ENCODE measurements at places on chromosomes 6 and 20. TPM values are rescaled to one million over a fixed set of nuclear protein-coding genes. Genes with fewer than 3 reads are reported as not detected.

GRCh38 chr6:140209775-140210174, 835.3 kb upstream of the CITED2 start:
- H3K27ac ChIP-seq = no peak overlapping the region
- no peaks in the 10 kb centered on the region for H3K27me3 ChIP-seq
- no peaks in the 10 kb centered on the region for H3K4me1 ChIP-seq
- H3K4me3 ChIP-seq = no peak overlapping the region

Gene TMC2
- total RNA-seq = 0.34 TPM

GRCh38 chr20:37913567-37914366, 10.8 kb downstream of the VSTM2L start:
- no peak overlapping the region for H3K4me3 ChIP-seq
- DNase-seq = no peak
- no peaks in the 10 kb centered on the region for H3K36me3 ChIP-seq
- H3K4me1 ChIP-seq = peaks cover 48% of the 10 kb centered on the region
- H3K27me3 ChIP-seq = no peaks in the 10 kb centered on the region

DNA sequence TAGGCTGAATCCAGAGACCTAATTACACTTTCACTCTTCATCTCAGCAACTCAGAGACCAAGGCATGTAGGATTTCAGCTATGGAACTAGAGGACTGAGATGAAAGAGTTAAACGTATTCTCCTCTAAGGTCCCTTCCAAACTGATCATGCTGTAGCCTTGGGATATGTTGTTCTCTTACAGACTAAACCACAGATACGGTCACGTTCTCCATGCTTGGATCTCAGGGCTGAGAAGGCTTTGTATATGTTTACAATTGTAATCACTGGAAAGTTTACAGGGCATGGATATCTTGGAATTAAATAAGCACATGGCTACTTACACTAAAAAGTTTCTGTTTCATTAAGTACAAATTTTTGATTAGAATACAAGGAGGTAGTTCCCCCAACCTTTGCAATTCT, 50.1 kb downstream of the PKIB start:
- no peak overlapping the region for H3K27ac ChIP-seq
- H3K4me3 ChIP-seq = no peak overlapping the region
- H3K4me1 ChIP-seq = no peaks in the 10 kb centered on the region

DNA sequence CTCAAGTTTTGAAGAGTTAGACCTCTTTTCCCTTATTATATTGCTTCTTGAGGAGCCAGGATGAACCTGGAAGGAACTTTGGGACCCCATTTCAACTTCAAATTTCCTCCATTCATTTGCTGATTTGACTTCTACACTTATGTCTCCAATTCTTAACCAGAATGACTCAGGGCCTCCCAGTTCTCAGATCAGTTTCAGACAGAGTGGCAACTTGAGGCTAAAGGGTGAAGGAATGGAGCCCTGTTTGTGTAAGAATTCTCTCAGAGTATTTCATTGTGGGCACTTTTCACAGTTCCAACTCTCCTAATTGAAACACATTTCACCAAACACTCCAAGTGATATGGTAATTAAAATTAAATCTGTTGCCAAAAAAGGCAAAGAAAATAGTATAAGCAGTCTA, 109.0 kb upstream of the FLRT3 start:
- H3K4me3 ChIP-seq = no peak overlapping the region
- no peaks in the 10 kb centered on the region for H3K4me1 ChIP-seq
- no peaks in the 10 kb centered on the region for H3K36me3 ChIP-seq
- no peaks in the 10 kb centered on the region for H3K27me3 ChIP-seq
- no peak for DNase-seq

Gene LAMP5
- total RNA-seq = not detected

GRCh38 chr6:123541462-123541861, 95.3 kb downstream of the TRDN start:
- H3K27ac ChIP-seq = no peak overlapping the region
- no peak overlapping the region for H3K4me3 ChIP-seq
- no peaks in the 10 kb centered on the region for H3K4me1 ChIP-seq
- H3K36me3 ChIP-seq = no peaks in the 10 kb centered on the region
- no peaks in the 10 kb centered on the region for H3K27me3 ChIP-seq

- H3K27me3 ChIP-seq = no peaks in the 10 kb centered on the region
- no peaks in the 10 kb centered on the region for H3K36me3 ChIP-seq
- H3K27ac ChIP-seq = peak overlapping the region; percentile 30
Observed at GRCh38 chr20:41052742-41053419, 24.3 kb downstream of the TOP1 start.

DNA sequence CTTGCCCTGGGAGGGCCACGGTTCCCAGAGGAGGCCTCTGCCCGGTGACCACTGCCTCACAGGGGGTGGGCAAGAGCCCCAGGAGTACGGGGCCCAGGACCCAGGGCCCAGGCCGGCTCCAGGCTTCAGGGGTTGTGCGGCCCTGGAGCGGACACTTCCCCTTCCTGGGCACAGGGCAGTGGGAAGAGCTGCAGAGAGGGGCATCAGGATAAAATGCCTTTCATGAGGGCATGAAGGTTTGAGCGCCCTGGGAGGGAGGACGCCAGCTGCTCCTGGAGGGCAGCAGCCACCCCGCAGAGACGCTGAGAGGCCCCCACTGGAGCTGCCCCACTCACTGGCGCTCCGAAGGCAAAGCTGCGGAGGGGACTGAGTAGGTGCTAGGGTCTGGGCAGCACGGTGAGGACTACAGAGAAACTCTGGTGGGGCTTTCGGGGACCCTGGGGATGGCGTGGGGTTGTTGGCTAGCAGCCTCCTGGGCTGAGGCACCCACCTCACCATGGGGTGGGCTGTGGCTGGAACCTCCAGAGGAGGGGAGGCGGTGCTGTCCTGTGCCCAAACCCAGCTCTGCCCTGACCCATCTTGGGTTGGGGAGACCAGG, 10.4 kb downstream of the LAMA5 start:
- peaks cover 9% of the 10 kb centered on the region for H3K36me3 ChIP-seq
- H3K4me3 ChIP-seq = peak overlapping the region; percentile 40
- H3K27me3 ChIP-seq = no peaks in the 10 kb centered on the region
- DNase-seq = no peak
- peak overlapping the region; percentile 97 for H3K27ac ChIP-seq
- H3K4me1 ChIP-seq = peaks cover 94% of the 10 kb centered on the region

DNA sequence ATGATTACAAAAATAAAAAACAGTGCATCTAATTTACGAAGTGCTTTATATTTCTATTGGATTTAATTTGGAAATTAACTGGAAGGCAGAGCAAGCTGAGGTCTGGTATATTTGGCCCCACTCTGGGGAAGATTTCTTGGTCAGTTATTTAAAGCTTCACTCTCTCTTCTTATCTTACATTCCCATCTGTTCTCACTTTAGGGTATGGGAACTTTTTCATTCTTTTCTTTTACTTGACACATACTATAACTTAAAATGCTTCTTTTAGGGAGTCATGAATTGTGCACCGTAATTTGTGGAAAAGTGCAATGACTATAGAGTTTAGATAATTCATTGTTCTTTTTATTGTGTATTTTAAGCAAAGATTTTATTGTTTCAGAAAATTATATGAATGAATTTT, 170.4 kb downstream of the BCKDHB start:
- no peak for DNase-seq
- no peaks in the 10 kb centered on the region for H3K36me3 ChIP-seq

DNA sequence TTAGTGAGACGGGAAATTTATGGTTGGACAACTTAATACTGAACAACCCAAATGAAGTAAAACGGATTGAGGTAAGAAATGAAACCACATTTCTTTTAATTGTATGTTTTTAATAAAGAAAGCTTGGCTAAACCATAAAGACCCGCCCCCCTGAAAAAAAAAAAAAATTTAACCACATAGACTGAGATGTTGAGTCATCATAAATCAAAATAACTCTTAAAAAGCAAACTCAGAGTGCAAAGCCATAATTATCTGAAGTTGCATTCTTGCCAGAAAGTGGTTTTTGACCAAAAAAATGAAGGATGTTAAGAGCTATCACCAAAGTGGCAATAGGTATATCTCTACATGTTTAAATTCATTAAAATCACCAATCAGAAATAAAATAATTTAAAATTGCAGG, 101.8 kb upstream of the COL21A1 start:
- H3K4me3 ChIP-seq = no peak overlapping the region
- H3K27ac ChIP-seq = no peak overlapping the region
- no peaks in the 10 kb centered on the region for H3K4me1 ChIP-seq
- H3K27me3 ChIP-seq = no peaks in the 10 kb centered on the region
- no peaks in the 10 kb centered on the region for H3K36me3 ChIP-seq

Gene SAMD3
- total RNA-seq = 2.7 TPM

- H3K36me3 ChIP-seq = no peaks in the 10 kb centered on the region
- H3K4me1 ChIP-seq = peaks cover 14% of the 10 kb centered on the region
- no peak overlapping the region for H3K4me3 ChIP-seq
- DNase-seq = no peak
Observed at GRCh38 chr20:64220891-64221527, 34.5 kb upstream of the PCMTD2 start.

Data from esophagus muscularis mucosa (tissue), 4 donors.